ENCODE measurements at places on chromosomes 13 and 19.

GRCh38 chr19:3608079-3608641 is 1.5 kb upstream of the TBXA2R start:
- no peak for DNase-seq

DNA sequence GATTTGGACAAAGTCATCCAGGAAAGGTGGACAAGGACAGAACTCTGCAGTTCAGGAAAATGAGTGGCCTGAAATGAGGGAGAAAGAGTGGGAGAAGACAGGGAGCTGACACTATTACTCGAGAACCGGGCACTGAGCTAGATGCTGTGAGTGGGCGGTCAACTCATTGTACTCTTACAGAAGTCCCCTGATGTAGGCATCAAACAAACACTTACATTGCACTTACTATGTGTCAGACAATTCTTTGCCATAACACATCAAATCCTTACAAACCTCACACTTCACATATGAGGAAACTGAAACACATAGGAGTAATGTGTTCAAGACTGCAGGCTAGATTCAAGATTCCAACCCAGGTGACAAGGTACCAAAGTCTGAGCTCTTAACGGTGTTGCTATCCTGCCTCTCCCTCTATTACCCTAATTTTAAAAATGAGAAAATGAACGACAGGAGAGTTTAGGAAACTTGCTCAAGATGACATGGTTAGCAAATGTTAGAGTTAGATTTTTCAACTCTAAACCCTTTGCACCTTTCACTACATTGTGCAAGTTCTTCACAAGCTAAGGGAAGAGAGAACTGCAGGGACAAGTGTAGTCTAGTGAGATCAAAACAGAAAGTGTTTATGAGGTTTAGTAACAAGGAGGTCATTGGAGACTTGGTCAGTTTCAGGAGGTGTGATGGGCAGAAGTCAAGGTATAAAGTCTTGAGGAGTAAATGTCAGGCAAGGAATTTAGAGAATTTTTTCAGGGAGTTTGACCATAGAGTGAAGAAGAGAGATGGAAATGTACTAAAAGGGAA is 4.9 kb upstream of the MEDAG start:
- no peak for DNase-seq

GRCh38 chr13:49240017-49240416 is 7.7 kb upstream of the CDADC1 start:
- peak; percentile 48 for DNase-seq

DNA sequence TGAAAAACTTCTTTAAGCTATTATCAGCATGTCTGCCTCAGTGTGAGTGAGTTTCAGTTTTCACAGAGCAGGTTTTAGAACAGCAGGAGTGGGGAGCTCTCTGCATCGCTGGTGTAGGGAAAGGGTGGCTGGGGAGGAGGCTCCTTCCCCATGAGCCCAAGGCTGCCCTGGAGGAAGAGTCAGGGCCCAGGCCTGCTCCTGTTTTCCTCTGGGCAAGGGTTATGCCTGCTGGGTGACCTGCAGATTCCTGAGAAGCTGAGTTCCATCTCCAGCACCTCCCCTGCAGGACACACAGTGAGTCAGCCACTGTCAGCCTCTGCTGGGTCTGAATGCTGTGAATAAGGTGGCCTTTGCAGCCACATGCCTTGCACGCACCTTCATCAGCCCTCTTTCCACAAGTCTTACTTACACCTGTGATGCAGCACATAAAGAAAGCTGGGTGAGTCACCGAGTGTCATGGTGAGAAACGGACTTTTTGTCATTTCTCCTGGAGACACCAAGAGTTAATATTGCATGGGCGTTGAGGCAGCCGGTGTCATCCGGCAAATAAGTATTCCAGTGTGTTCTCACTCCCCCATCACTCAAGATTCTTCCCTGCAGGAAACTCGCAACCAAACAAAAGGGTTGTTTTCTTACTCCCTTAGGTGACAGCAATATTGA is 186.4 kb upstream of the KL start:
- DNase-seq = peak; percentile 88

GRCh38 chr19:5978606-5979552 is 939 bp upstream of the RANBP3 start:
- DNase-seq = no peak

DNA sequence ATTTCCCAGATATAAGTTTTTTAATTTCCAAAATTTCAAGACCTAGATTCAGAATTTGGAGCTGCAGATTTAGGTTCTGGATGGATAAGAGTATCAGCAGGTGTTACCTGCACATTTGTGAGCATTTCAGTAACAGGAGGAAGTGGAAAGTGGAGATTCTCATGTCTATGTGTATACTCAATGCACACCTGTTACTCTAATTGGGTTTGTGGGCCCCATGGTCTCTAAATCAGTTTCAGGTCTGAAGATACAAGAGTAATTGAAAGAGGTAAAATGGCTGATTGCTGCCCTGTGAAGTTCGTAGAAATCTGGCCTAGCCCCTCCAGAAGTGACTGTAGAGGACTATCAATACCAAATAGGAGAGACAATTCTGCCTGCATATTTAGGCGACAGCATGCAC is 13.9 kb downstream of the ZNF675 start:
- DNase-seq = no peak

- no peak for DNase-seq
Observed at GRCh38 chr13:112077729-112078128, 10.8 kb downstream of the SOX1 start.

GRCh38 chr19:47047763-47048405 is 540 bp downstream of the TMEM160 start:
- peak; percentile 94 for DNase-seq

- no peak for DNase-seq
Observed at GRCh38 chr13:61466280-61466679, 50.6 kb upstream of the PCDH20 start.

DNA sequence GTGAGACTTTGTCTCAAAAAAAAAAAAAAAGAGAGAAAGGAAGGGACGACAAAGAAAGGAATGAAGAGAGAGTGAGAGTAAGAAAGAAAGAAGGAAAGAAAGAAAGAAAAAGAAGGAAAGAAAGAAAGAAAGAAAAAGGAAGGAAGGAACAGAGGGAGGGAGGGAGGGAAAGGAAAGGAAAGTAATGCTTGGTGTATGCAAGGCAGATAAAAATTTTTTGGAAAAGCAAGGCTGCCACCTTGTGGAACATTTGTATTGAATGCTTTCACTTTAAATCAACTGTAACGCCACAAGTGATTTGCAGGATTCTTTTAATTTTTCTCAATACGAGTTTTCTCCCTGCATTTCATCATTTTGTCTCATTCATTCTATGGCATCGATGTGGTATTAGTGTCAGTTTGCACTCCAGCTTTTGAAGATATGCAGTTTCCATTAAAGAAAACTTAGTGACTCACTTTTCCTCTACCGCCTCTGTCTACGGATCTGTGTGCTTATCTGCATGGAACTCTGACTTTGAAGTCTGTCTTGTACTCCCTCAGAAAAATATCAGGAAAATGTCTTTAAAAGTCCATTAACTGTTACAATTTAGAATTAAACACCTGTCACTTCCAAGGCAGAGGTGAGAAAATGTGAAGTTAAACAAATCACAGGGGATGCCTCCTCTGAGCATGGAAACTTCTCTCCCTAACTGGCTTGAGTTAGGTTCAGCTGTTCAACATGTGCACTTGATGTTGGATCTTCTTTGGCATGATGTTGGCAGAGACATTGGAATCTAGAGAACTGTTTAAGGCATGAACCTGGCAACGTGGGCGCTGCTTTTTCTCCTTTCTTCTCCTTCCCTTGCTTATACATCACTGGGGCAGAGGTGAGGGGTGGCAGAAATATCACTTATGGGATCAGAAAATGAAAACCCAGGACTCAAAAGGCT is 20.0 kb upstream of the ZDHHC20 start:
- DNase-seq = peak; percentile 76

DNA sequence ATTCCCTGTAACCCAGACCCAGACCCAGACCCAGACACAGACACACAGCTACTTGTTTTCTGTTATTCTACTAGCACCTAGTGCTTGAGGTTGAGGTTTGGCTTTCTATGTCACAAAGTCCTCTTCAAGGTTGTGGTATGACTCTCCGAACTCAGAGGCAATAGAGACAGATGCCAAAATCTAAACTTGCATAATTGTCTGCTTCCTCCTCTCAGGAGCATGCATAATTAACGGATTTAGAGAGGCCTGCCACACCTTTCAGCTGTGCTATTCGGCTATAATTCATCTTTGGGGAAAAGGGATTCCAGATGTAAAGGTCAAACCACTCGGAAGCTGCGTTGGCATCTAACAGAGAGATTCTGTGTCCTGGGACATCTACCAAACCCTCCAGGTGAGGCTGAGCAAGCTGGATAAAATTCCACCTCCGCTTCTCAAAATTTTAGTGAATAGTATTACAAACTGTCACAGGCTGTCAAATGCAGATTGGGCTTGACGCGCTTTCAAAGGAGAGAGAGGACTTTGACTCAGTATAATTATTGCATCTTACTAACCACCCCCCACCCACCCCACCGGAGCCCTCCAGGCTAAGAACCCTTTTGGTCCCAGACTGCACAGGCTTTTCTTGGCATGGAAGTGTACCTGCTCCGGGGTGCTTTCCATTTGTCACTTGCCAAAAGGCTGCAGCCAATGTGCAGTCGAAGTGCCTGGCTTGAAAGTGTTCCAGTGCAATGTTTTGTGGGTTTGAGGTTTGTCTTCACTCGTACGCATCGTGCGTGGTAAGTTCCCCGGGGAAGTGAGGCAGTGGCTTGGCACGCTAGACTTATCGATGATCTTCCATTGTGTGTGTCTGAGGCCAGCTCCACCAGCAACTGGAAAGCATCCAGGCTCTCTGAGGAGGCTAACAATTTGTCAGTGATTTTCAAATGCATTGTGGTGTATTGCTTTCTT is 194.1 kb downstream of the TDRD3 start:
- DNase-seq = peak; percentile 61

DNA sequence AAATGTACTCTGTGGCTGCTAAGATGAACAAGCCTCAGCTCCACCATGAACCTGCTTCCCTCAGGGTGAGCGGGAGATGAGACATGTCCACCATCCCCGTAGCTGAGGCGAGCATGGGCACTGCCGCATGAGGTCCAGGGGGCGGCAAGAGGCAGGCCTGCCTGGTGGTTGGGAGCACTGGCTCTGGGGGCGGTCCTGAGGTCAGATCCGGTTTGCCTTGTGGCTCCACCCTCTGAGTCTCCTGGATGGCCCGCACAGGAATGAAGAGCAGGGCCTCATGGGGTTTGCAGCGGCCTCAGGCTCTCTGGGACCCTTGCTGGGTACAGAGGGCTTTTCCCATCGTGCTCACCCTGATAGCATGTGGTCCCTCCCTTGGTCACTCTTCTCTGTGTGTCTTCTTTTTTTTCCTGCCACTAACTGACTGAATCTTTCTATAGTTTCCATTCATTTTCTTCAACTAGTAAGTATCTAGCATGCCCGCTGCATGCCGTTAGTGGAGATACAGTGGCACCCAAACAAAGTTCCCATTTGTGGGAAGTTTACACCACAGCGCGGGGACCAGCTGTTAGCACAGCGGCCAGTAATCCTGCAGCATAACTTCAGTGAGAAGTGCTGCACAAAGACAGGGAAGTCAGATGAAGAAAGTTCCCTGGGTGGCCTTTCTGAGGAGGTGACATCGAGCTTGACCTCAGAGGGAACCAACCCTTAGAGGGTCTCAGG is 37.3 kb downstream of the CAPN12 start:
- no peak for DNase-seq

DNA sequence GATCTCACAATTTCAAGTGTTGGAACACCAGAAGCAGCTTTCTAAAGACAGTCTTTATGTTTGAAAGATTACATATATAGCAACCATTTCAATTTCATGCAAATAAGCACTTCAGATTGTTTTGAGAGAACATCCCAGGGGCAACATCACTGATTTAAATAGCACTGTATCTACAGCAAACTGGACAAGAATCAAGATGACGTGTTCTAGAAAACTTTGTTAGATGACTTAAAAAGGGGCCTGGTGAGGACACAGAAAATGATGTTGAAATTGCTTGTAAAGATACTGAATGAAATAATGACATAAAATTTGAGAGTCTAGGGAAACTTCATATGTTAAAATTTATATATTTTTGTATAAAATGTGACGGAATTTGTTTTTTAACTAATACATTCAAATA is 277.1 kb downstream of the KLF12 start:
- no peak for DNase-seq

DNA sequence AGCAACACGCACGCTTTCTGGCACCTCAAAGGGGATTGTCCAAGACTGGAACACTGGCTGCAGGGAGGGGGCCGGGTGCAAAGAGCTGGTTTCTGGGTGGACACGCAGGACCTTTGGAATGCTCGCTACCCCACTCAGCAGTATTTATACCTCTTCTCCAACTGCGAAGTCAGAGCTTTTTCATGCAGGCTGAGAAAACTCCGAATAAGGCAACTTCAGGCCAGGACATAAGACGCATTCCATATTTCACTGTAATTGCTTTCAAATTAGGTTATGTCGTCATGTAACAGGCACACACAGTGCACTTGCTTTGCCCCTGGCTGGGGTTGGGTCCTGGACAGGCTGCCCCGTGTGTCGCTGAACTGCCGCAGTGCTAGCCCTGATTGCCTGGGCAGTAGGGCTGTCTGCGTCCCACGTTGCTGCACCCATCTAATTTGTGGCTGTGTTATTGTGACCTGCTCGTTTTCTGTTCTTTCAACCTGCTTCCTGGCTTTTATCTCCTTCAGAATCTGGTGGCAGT is 44.5 kb downstream of the ACTN4 start:
- peak; percentile 99 for DNase-seq

- DNase-seq = no peak
Observed at GRCh38 chr19:32624410-32624809, 43.4 kb downstream of the PDCD5 start.

DNA sequence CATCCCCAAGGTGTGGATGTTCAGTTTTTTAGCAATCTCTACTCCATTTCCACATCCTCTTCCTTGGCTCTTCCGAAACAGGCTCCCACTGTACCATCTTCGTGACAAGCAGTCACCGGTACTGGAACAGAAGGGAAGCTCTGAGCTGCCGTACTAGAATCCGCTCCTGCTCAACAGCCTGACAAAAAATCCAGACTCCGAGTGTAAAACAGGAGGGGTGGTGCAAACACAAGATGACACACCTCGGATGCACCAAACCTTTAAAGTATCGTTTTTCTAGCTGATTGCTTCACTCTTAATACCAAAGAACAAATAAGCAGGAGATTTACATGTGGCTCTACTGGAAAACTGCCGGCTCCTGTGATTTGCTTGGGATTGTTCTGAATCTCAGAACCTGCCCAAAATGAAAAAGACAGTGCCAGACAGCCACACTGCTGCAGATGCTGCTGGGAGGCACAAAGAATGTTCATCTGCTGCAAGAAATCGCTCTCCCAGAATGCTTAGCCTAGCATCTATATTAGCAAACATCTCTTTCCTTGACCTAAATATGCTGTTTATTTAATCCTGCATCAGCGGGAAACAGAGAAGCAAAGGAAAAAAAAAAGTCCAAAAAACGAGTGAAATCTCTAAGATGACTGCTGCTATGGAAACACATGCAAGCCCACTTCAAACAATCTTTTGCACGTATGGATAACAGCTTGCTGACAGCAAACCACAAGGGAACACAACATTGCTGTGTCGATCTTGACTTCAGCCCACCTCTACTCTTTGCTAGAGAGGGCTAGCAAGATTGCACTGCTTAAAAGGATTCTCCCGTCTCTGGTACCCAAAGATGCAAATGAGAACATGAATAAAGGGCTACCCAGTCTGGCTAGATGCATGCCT is 38.0 kb upstream of the DOCK9 start:
- no peak for DNase-seq
